ENCODE measurements at places on chromosomes 1 and 21.

DNA sequence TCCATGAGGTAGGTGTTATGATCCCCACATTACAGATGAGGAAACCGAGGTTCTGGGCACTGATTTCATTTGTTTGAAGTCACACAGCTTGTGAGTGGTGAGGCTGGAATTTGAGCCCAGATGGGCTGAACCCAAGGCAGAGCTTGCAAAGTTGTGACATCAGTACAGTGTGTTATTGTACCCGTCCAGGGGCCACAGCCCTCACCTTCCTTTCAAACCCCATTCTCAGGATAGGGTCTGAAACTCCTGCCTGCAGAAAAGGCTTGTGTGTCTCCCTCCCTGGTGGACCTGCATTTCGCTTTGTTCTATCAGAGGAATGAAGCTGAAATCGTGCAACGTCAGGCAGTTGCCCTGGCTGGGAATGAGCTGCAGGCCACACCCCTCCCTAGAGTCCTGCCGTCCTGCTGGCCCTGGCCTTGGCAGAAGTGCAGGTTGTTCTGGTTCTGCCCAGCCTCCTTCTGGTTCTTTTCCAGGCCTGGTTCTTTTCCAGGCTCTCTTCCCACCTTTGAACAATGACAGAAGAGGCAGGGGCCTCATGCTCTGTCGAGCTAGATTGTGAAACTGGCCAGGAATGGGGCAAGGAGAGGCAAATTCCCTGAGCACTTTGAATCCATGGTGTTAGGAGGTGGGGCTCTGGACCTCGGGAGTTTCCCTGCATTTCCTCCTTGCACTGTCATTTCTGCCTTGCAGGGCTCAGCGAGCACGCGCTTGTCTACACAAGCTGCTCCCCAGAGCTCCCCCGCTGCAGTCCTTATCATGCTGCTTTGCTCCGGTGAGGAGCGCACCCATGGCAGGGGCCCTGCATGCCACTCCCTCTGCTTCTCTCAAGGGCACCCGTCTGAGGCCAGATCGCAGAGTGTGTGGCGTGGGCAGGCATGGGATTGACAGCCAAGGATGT lies 8.2 kb upstream of the MYOM3 start:
- DNase-seq = no peak

GRCh38 chr1:198106011-198106410 lies 50.8 kb upstream of the NEK7 start:
- no peak for DNase-seq

DNA sequence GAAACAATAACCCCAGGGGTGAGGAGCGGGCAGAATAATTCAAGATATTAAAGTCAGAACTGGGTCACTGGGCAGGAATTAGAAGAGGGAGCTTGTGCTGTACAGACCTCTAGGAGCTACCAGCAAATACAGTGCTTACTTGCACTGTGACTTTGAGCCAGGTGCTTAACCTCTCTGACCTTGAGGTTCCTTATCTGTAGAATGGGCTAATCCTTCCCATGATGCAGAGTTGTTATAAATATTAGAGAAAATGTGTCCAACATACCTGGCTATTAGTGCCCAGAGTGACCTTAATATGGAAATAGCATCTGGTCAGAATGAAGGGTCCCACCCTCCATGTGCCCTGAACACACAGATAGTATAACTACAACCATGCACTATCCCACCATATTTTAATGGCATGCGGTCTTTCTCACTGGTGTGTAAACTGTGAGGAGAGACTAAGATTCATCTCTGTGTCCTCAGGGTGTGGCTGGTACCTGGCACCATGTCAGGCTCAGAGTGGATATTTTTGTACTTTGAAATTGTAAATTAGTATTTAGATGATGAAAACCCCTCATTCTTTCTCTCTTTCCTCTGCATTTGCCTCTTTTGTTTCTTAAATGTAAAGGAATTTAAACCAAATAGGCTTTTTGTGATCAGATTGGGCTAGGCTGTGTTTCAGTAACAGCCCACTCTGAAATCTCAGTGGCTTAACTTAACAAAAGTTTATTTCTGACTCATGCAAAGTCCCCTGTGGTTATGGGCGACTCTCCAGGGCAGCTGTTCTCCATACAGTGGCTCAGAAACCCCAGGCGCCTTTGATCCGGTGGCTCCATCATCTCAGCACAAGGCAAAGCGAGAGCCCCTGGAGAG lies 60.0 kb upstream of the ROR1 start:
- no peak for DNase-seq

DNA sequence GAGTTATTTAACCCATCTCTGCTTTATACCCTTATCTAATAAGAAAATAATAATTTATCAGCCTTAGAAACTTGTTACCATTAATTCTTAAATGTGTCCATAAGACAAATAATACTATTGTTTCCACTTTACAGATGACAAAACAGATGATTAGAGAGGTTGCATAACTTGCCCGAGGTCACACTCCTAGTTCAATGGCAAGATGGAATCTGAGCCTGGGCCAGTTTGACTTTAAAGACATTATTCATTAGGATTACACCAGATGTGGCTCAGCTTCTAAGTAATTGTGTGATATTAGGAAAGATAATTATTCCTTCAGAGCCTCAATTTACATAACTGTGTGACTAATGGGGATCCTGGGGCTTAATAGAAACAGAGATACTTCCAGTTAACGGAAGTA lies 42.3 kb upstream of the KCNK2 start:
- no peak for DNase-seq

DNA sequence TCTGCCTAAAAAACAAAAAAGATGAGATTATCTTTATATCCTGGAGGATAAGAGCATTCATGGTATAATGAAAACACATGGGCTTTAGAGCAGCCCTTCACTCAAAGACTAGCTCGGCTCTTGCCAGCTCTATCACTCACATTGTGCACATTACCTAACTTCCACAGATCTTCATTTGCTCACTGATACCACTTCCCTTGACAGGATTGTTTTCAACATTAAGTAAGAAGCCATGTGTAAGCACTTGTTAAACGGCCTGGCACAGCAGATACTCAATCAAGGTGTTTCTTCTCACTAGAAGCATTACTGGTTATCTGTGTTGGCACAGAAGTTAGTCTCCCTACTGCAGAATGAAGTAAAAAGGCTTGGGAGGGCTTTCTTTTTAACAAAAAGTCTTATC lies 18.7 kb downstream of the LPGAT1 start:
- no peak for DNase-seq

- DNase-seq = no peak
Measured at GRCh38 chr1:30704765-30705509, 18.4 kb downstream of the MATN1 start.

- no peak for DNase-seq
Measured at GRCh38 chr1:63557365-63557987, 34.2 kb downstream of the EFCAB7 start.

DNA sequence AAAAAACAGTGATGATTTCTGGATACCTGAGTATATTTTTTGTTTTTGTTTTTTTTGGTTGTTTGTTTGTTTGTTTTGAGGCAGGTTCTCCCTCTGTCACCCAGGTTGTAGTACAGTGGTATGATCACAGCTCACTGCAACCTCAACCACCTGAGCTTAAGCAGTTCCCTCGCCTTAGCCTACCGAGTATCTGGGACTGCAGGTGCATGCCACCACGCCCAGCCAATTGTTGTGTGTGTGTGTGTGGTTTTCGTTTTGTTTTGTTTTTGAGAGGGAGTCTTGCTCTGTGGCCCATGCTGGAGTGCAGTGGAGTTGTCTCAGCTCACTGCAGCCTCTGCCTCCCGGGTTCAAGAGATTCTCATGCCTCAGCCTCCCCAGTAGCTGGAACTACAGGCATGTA lies 55.3 kb upstream of the RCC1 start:
- DNase-seq = no peak

DNA sequence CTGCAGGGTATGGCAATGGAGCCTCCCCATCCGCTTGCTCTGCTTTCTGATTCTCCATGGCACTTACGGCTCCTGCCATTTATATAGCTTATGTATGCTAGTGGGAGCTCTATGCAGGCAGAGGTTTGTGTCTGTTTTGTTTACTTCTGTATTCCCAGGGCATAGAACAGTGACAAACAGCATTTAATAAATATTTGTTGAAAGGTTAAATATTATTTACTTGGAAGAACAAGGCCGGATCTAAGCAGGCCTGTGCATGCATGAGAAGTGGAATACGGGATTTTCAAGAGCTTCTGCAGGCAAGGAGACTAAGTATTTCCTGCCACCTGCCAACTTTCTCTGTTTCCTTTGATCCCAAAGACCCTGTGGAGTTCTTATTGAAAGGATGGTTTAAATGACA lies 90.7 kb downstream of the XCL2 start:
- no peak for DNase-seq

DNA sequence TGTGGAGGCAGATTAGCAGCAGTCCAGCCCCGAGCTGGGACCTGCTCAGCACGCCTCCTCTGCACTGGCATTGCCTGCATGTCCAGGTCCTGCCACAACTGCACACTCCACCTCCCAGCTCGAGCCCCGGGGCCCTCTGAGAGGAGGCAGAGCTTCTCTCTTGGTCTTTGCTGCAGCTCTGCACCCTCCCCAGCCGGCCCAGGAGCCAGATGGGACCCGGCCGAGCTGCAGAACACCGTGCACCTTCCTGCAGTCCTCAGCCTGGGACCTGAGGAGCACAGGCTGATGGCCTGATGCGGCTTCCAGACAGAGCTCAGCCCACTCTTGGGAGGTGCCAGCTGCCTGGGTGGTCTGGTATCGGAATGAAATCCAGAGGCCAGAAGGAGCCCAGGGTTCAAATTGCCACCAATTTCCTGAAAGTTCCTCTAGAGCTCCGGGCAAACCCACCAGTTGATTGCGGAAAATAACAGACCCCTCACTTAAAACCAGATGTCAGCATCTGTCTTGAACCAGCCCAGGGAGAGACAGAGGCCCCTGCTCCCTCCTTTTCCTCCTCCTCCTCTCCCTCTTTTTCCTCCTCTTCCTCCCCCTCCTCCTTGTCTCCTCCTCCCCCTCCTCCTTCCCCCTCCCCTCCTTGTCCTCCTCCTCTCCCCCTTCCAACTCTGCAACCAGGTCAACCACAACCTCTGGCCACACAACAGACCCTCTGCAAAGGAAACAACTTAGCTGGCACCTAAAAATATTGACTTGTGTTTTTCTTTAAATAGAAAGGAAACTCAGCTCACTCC lies 10.6 kb upstream of the SPSB1 start:
- DNase-seq = no peak

DNA sequence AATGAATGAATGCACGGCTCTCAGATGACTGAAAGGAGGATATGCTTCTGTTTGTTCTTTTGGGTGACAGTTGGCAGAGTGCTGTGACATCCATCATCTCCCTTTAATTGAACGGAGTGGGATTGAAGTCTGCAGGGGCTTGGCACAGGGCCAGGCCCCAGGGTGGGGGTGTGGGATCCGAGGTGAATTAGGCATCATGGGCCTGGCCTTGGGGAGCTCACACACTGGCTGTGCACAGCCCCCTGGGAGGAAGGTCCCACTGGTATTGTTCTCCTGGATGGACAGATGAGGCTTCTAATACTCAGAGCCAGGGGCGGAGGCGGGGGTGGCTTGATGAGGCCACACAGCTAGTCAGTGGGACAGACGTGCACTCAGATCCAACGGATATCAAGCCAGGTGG lies 19.3 kb downstream of the EPHB2 start:
- no peak for DNase-seq

GRCh38 chr1:10979483-10979920 lies 33.0 kb upstream of the TARDBP start:
- no peak for DNase-seq
